Transverse colon (tissue), 4 donors: ENCODE measurements at places on chromosomes 5 and 9.

- no peak for DNase-seq
- no peaks in the 10 kb centered on the region for H3K36me3 ChIP-seq
- no peak overlapping the region for H3K4me3 ChIP-seq
- no peaks in the 10 kb centered on the region for H3K27me3 ChIP-seq
- H3K4me1 ChIP-seq, result peaks cover 2% of the 10 kb centered on the region
These were observed 40.6 kb downstream of the TEK start for GRCh38 chr9:27149651-27150050.

DNA sequence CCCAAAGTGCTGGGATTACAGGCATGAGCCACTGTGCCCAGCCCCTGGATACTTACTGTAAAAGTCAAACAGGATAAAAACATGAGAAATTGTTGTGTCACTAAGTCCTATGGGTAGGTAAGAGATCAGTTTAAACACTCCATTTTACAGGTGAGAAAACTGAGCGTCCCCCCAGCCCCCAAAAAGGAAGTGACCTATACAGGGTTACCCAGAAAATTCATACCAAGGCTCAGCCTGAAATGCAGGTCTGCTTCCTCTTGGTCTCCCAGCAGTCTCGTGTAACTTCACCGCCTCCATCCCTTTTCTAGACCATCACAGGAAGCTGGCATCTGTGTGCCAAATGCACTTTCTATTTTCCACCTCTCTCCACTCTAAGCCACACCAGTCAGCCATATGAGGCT is 57.2 kb downstream of the TMOD1 start:
- no peak for DNase-seq
- H3K27me3 ChIP-seq, result no peaks in the 10 kb centered on the region
- peak overlapping the region; percentile 50 for H3K27ac ChIP-seq

DNA sequence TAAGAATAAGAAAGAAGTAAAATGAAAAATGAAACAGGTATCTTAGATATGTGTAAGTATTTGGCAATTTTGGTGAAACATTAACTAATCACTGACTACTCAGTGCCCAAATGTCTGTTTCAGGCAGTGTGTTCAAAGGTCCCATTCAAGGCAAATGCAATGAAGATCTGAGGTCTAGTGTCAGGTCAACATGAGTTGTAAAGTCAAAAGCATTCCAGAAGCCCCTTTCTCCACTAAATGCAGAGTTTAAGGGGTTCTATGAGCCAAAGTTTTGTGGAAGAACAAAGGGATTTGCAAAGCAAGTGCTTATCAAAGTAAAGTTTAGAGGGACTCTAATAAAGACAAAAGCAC is 71.0 kb upstream of the GPBP1 start:
- no peak overlapping the region for H3K4me3 ChIP-seq
- no peaks in the 10 kb centered on the region for H3K27me3 ChIP-seq
- no peak for DNase-seq
- H3K4me1 ChIP-seq, result no peaks in the 10 kb centered on the region
- no peaks in the 10 kb centered on the region for H3K36me3 ChIP-seq

DNA sequence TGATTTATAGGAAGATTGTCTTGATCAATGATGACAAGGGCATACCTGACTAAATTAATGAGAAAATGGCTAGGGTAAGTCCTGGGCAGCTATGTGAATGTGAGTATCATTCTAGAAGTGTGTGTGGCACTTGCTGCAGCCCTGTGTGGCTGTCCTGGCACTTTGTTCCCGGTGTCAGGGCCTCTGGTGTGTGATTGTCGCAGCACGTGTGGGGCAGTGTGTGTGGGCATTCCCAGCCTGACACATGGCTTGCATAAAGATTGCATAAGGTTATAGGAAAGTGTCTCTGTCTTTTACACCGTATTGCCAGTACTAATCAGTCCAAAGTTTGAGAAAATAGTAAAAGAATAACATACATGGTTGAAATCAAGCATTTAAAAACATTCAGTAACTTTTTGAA is 74.4 kb downstream of the TRIO start:
- H3K27me3 ChIP-seq, result no peaks in the 10 kb centered on the region
- peak overlapping the region; percentile 86 for H3K27ac ChIP-seq
- no peak overlapping the region for H3K4me3 ChIP-seq
- no peak for DNase-seq
- no peaks in the 10 kb centered on the region for H3K36me3 ChIP-seq

DNA sequence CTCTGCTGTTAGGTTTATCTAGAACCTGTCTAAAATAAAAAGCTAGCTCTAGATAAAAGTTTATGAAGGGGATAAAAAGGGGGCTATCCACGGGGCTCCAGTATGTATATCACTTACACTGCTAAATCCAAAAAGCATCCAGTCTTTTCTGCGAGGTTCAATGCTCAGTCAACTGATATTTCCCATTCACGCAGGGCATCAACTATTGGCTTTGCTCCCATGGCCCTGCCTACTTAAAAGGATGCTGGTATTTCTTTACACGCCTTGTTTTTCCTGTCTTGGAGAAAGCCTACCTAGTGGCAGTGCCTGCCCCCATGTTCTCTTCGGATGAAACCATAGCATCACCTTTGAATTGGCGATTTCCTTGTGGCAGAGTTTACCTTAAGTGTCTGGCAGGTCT is 8.1 kb downstream of the SPRY4 start:
- no peak for DNase-seq
- no peak overlapping the region for H3K27ac ChIP-seq
- H3K36me3 ChIP-seq, result no peaks in the 10 kb centered on the region

GRCh38 chr5:10257870-10258269 is 7.8 kb downstream of the CCT5 start:
- H3K4me1 ChIP-seq, result no peaks in the 10 kb centered on the region
- H3K27me3 ChIP-seq, result no peaks in the 10 kb centered on the region
- no peak overlapping the region for H3K27ac ChIP-seq
- DNase-seq, result no peak

GRCh38 chr5:72472031-72472430 is 35.2 kb downstream of the ZNF366 start:
- no peak for DNase-seq
- no peaks in the 10 kb centered on the region for H3K36me3 ChIP-seq
- no peaks in the 10 kb centered on the region for H3K27me3 ChIP-seq
- no peak overlapping the region for H3K4me3 ChIP-seq

GRCh38 chr9:2725898-2726649 is 8.8 kb downstream of the KCNV2 start:
- DNase-seq, result no peak
- no peaks in the 10 kb centered on the region for H3K36me3 ChIP-seq
- H3K4me1 ChIP-seq, result peaks cover 7% of the 10 kb centered on the region
- no peak overlapping the region for H3K27ac ChIP-seq
- no peak overlapping the region for H3K4me3 ChIP-seq

GRCh38 chr5:170542691-170543293 is 39.0 kb downstream of the KCNIP1 start:
- H3K27me3 ChIP-seq, result no peaks in the 10 kb centered on the region
- no peaks in the 10 kb centered on the region for H3K36me3 ChIP-seq

- H3K4me1 ChIP-seq, result no peaks in the 10 kb centered on the region
- peak overlapping the region; percentile 93 for H3K27ac ChIP-seq
- H3K36me3 ChIP-seq, result no peaks in the 10 kb centered on the region
These were observed 1.6 kb upstream of the ANXA2R start for GRCh38 chr5:43041669-43042175.

- H3K27me3 ChIP-seq, result no peaks in the 10 kb centered on the region
- no peak for DNase-seq
- H3K36me3 ChIP-seq, result no peaks in the 10 kb centered on the region
- no peak overlapping the region for H3K27ac ChIP-seq
These were observed 266.8 kb downstream of the SEMA5A start for GRCh38 chr5:9278921-9279603.

DNA sequence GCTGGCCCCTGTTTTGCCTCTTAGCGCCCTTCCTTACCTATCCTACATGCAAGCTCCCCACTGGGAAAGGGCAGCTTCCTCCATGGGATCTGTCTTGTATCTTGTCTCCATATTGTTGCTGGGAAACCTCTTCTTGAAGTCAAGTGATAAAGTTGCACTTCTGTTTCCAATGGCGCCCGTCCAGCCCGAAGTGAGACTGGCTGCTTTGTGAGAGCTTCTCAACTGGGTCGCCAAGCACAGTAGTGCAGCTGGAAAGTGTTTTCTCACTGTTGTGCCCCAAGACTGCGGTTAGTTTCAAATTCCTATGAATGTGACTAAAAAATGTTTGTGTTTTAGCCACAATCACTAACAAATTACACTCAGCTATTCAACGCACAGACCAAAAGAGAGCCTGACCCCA is 506.6 kb upstream of the MPDZ start:
- no peaks in the 10 kb centered on the region for H3K36me3 ChIP-seq
- no peaks in the 10 kb centered on the region for H3K27me3 ChIP-seq
- no peak for DNase-seq
- H3K4me1 ChIP-seq, result no peaks in the 10 kb centered on the region
- no peak overlapping the region for H3K4me3 ChIP-seq

- no peak overlapping the region for H3K27ac ChIP-seq
- H3K4me3 ChIP-seq, result no peak overlapping the region
- no peaks in the 10 kb centered on the region for H3K27me3 ChIP-seq
- peaks cover 7% of the 10 kb centered on the region for H3K36me3 ChIP-seq
- no peaks in the 10 kb centered on the region for H3K4me1 ChIP-seq
These were observed 10.3 kb downstream of the LYSMD3 start for GRCh38 chr5:90519081-90519480.

GRCh38 chr5:6994097-6994496 is 280.9 kb downstream of the TENT4A start:
- no peak for DNase-seq
- no peaks in the 10 kb centered on the region for H3K36me3 ChIP-seq
- no peaks in the 10 kb centered on the region for H3K4me1 ChIP-seq
- H3K4me3 ChIP-seq, result no peak overlapping the region

DNA sequence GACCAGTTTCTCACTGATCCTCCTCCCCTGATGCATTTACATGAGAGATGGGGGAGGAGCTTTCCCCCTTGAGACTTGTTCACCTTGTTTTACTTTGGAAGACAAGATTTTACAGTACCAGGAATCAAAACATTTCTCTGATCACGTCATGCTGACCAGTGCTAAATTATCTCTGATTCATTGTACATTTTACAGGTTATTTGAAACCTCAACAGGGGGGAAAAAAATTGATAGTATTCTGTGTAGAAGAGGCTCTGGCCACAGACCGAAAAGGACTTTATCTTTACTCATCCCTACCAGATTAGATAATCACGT is 133.9 kb downstream of the GRIA1 start:
- no peaks in the 10 kb centered on the region for H3K4me1 ChIP-seq
- no peaks in the 10 kb centered on the region for H3K36me3 ChIP-seq
- no peak overlapping the region for H3K27ac ChIP-seq
- no peak overlapping the region for H3K4me3 ChIP-seq

DNA sequence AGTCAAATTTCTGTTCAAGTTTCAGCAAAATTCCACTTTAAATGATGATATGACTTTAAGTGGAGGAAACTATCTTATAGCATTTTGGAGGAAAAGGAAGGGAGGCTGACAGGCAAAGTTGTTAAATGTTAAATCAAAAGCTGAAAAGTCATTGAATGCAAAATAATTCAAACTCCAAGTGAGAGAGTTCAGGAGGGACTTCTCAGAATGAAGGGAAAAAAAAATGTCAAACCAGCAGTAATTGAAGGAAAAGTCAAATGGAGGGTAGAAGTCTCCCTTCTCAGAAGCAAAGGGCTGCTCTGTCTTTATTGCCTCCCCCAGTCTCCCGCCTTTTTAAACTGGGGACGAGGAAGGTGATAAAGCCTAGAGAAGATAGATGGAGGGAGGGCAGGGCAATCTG is 134.8 kb downstream of the CMYA5 start:
- no peaks in the 10 kb centered on the region for H3K4me1 ChIP-seq
- no peak overlapping the region for H3K27ac ChIP-seq
- no peaks in the 10 kb centered on the region for H3K36me3 ChIP-seq
- no peak overlapping the region for H3K4me3 ChIP-seq
- no peak for DNase-seq
- no peaks in the 10 kb centered on the region for H3K27me3 ChIP-seq

GRCh38 chr9:38285236-38285635 is 107.3 kb upstream of the ALDH1B1 start:
- H3K4me3 ChIP-seq, result no peak overlapping the region
- H3K27me3 ChIP-seq, result no peaks in the 10 kb centered on the region
- no peaks in the 10 kb centered on the region for H3K4me1 ChIP-seq
- H3K27ac ChIP-seq, result no peak overlapping the region
- DNase-seq, result no peak
- no peaks in the 10 kb centered on the region for H3K36me3 ChIP-seq

DNA sequence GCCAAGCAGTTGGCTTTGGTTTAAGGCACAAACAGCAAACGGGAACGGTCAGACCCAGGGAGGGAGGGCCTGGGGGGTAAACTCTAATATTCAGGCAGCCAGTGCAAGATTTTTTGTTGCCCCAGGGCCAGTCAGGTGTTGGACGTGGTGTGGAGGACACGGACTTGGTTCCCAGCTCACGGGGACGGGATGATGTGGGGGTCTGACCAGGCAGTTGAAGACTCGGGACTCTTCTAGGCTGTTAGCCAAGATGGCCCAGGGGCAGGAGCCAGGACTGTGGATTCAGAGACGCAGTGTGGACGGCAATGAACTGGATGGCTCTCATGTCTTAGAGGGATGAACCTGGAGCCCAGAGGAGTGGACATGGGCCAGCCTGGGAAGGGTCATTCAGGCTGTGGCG is 169.2 kb downstream of the C9orf50 start:
- no peak for DNase-seq
- H3K27me3 ChIP-seq, result no peaks in the 10 kb centered on the region
